Stimulated activated CD8-positive, alpha-beta memory T cell treated with anti-CD3 and anti-CD28 coated beads, Interleukin-7, amount 100 ng/mL, for 4 hours (primary cell): ENCODE measurements at places on chromosomes 16 and 17.

DNA sequence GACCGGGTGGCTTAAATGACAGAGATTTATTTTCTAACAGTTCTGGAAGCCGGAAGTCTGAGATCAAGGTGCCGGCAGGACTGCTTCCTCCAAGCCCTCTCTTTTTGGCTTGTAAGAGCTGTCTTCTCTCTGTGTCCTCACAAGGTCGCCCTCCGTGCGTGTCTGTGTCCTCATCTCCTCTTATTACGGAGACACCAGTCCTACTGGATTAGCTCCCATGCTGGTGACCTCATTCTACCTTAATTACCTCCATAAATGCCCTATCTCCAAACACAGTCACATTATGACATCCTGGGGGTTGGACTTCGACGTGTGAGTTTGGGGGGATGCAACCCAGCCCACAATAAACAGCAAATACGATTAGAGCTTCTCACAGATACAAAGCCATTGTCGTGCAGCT lies 161.5 kb downstream of the FOXL1 start:
- no peak for DNase-seq

- DNase-seq = no peak
These were observed 55.7 kb downstream of the GOSR1 start for GRCh38 chr17:30532871-30533270.

- no peak for DNase-seq
These were observed 530 bp downstream of the GSG1L start for GRCh38 chr16:28062847-28063521.

GRCh38 chr17:36131421-36131820 lies 27.8 kb downstream of the CCL4 start:
- DNase-seq = no peak

GRCh38 chr16:83717814-83718213 lies 90.0 kb upstream of the HSBP1 start:
- DNase-seq = no peak

GRCh38 chr16:55700067-55700466 lies 44.3 kb downstream of the SLC6A2 start:
- no peak for DNase-seq

- DNase-seq = no peak
These were observed 540 bp upstream of the ACLY start for GRCh38 chr17:41919165-41919817.

GRCh38 chr17:61152898-61153297 lies 246.7 kb upstream of the TBX2 start:
- no peak for DNase-seq

GRCh38 chr16:80250381-80250780 lies 290.4 kb upstream of the DYNLRB2 start:
- no peak for DNase-seq
